Upper lobe of right lung (tissue), 1 donor: ENCODE measurements at places on chromosomes 2 and 18. TPM values are rescaled to one million over a fixed set of nuclear protein-coding genes. Genes with fewer than 3 reads are reported as not detected.

TUBA4B gene
- total RNA-seq, result not detected

DNA sequence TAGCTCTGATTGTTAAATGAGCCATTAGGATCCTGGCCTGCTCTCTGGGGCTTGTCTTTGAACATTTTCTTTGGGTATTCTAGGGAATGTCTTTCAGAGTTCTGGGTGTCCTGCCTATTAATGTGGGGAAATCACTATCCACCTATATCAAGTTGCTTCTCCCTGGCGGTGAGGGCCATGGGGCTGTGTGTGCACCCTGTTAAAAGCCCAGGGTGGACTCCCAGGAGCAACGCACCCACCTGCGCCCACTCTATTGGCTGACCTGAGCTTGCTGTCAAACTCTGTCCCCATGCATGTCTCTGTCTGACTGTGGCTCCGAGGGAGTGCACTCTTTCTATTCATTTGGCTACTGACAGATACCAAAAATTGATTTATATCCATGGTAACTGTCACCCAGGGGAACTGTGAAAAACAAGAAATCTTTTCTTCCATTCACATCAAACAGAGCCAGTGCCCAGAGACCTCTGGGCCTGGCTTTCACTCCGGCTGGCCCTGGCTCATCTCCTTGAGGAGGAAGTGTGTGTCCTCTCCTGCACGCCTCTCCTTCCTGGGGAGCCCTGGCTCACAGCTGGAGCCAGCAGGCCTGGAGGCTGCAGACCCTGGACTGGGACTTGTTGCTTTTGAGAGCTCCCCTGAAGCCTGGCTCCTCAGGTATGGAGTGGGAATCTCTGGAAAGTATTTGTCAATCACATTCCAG is 10.5 kb upstream of the TOGARAM2 start:
- no peak for DNase-seq

DNA sequence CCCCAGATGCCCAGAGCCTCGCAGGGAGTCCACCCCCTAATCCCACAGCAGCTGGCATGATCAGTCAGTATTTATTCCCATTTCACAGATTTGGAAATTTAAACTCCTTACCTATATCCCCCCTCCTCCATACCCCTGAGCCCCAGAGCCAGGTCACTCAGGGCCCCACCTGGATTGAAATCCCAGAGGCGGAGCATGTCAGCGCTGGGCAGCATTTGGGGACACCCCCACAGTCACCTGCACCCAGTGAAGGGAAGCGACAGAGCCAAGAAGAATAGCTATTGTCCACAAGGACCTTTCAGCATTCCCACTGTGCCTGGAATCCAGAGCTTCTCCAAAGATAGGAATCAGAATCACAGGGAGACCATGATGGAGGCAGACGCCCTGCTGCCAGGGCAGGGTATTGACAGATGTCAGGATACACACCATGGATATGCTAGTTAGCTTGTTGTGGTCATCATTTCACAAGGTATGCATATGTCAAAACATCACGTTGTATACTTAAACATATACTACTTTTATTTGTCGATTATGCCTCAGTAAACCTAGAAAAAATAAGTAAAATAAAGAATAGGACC is 968 bp upstream of the ASTL start:
- no peak for DNase-seq

MEIS1 gene
- 48.0 TPM for total RNA-seq
